Activated T-helper 9 cell treated with anti-CD3 and anti-CD28 coated beads, Interleukin-2, amount 50 U/mL, for 16 hours (primary cell): ENCODE measurements at places on chromosomes 3 and 15.

GRCh38 chr3:47047673-47048072, 68.2 kb downstream of the NBEAL2 start:
- no peak for DNase-seq

- no peak for DNase-seq
These were observed 78.8 kb downstream of the CLDN11 start for GRCh38 chr3:170497207-170498095.

DNA sequence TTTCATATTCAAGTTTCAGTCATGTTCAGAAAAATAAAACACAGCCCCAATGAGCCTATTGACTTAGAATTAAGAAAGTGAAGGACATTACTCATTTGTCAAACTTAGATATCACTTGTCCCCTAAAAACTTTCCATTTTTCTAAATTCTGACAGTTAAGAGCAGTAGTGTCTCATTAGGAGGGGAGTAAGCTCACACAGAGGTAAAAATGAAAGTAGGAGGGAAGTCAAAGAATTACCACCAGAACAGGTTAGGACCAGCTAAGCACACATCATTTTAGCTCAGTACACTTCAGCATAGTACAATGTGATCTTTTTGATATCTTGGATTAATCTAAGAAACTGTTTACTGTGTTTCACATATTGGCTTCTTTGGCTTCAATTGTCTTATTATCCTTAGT, 64.3 kb downstream of the OSTN start:
- DNase-seq = no peak

- no peak for DNase-seq
These were observed 66.0 kb upstream of the CMSS1 start for GRCh38 chr3:99751649-99752048.

DNA sequence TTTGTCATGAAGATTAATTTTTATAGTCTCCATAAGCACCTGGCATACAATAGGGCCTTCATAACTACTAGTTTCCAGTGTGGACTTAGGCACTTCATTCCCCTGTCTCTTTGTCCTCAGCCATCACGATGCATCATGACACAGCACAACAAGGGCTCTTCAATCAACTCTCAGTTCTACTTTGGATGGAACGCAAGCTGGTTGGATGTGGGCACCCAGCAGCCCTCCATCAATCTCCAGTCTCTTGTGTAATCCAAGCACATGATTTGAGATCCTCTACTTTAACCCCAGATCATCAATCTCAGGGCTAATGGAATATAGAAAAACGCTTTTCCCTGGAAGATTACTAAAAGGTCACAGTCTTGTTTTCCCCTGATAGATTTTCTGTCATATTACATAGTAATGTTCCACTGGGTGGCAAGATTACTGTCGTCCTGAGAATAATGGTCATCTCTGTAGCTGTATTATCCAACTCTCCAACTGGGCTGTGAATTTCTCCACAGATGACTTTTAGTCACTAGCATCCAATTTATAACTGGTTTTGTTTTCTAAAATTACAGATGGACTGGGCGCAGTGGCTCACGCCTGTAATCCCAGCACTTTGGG, 22.9 kb upstream of the CHRNA7 start:
- DNase-seq = no peak

DNA sequence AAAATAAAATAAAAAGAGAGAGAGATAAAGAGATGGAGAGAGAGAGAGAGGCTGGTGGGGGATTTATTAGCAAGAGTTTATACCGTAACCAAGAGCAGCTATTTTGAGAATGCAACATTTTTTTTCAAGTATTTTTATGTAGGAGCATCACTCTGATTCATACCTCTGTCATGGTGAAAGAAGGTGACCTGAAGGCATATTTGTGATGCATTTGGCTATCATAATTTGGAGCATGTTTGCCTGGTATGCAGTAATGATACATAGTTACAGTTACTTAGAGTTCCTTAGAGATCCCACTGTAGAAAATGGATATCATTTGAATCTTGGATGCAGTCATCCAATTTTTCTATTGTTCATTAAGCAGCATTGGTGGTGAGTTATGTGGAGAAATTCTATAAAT, 1472.4 kb downstream of the SI start:
- DNase-seq = no peak

DNA sequence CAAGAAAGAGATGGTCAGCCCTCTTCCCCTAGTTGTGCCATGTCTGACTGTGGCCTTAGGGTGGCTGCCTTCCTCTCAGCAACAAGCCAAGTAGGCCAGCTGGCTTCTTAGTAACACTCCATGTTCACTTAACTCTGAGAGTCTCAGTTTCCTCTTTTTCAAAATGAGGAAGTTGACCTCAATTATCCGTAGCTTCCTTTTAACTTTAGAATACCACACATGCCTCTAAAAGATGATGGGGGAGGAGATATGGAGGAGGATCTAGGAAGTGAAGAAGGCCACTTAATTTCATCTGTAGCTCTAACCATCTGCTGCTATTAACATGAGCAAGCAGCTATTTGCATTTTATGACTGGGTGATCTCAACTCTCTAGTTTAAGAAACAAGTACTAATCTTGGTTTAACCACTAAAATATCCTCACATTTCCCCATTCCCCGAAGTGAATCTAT, 32.9 kb downstream of the CD200R1L start:
- no peak for DNase-seq

- DNase-seq = peak; percentile 43
These were observed 20.9 kb downstream of the CXCR6 start for GRCh38 chr3:45964139-45964538.
